ENCODE measurements at places on chromosomes 1 and 21. TPM values are rescaled to one million over a fixed set of nuclear protein-coding genes. Genes with fewer than 3 reads are reported as not detected.

The TNNI3K gene
- total RNA-seq = 9.6 TPM

The TMEM269 gene
- 0.25 TPM for total RNA-seq

The BGLAP gene
- total RNA-seq = 0.25 TPM

The CHI3L2 gene
- total RNA-seq = 0.49 TPM

The NES gene
- total RNA-seq = 47.2 TPM

The NBPF4 gene
- total RNA-seq = not detected

The NBPF19 gene
- 8.1 TPM for total RNA-seq

The GPR37L1 gene
- 1.2 TPM for total RNA-seq

The SSR2 gene
- total RNA-seq = 177 TPM

The ALDH4A1 gene
- total RNA-seq = 4.9 TPM

The SPRR2G gene
- total RNA-seq = not detected

The FCN3 gene
- total RNA-seq = 0.25 TPM

The KRTAP12-2 gene
- not detected for total RNA-seq

The DCST2 gene
- total RNA-seq = not detected

The FRRS1 gene
- 1.5 TPM for total RNA-seq

The MAP3K21 gene
- 3.2 TPM for total RNA-seq

The OLFML3 gene
- total RNA-seq = 12.3 TPM

The CCDC27 gene
- not detected for total RNA-seq

The TSPEAR gene
- not detected for total RNA-seq

The SHE gene
- 1.2 TPM for total RNA-seq

The ITLN1 gene
- total RNA-seq = not detected

The C1orf185 gene
- not detected for total RNA-seq

The TLCD4 gene
- total RNA-seq = 9.1 TPM

The TRPM2 gene
- total RNA-seq = 2.0 TPM

The NPL gene
- 3.7 TPM for total RNA-seq

The S100A7A gene
- not detected for total RNA-seq

The UBASH3A gene
- total RNA-seq = not detected

The LENEP gene
- total RNA-seq = not detected

The PROK1 gene
- total RNA-seq = under 0.01 TPM

The NBPF14 gene
- total RNA-seq = 7.6 TPM

The WDR64 gene
- total RNA-seq = not detected

The TRIM46 gene
- total RNA-seq = 18.9 TPM

The TMEM81 gene
- 2.0 TPM for total RNA-seq

The OR6K3 gene
- total RNA-seq = not detected

The WNT3A gene
- not detected for total RNA-seq

The OLIG2 gene
- 15.2 TPM for total RNA-seq

The TMEM125 gene
- 0.49 TPM for total RNA-seq

The MAN1C1 gene
- 6.9 TPM for total RNA-seq

The CLEC20A gene
- not detected for total RNA-seq

The BLZF1 gene
- 24.3 TPM for total RNA-seq

The GLMN gene
- 18.2 TPM for total RNA-seq

The CFAP45 gene
- total RNA-seq = 0.74 TPM

The RPRD2 gene
- total RNA-seq = 20.7 TPM

All from temporal lobe (tissue), 4 donors.